ENCODE measurements at places on chromosomes 7 and 10.
A peak's percentile ranks its signal among the peaks of the same experiment; 100 is the strongest.

DNA sequence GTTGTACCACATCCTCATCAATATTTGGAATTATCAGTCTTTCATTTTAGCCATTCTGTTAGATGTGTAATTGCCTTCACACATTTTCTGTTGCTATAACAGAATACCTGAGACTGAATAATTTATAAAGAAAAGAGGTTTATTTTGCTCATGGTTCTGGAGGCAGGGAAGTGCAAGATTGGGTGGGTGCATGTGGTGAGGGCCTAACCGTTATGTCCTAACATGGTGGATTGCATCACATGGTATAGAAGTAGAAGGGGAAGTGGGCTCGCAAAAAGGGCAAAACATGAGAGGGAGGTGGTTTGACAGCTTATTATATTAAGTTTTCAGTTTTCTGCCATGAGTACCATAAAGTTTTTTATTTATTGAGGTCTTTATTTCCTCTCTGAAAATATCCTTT lies 452.0 kb downstream of the ARL4A start:
- no peak for DNase-seq

- DNase-seq, result peak; percentile 10
Measured at GRCh38 chr10:130189608-130190054, 53.4 kb downstream of the GLRX3 start.

GRCh38 chr7:5633161-5634106 lies 148.0 kb downstream of the RNF216 start:
- no peak for DNase-seq

- DNase-seq, result no peak
Measured at GRCh38 chr7:140310337-140311002, 87.9 kb downstream of the SLC37A3 start.

DNA sequence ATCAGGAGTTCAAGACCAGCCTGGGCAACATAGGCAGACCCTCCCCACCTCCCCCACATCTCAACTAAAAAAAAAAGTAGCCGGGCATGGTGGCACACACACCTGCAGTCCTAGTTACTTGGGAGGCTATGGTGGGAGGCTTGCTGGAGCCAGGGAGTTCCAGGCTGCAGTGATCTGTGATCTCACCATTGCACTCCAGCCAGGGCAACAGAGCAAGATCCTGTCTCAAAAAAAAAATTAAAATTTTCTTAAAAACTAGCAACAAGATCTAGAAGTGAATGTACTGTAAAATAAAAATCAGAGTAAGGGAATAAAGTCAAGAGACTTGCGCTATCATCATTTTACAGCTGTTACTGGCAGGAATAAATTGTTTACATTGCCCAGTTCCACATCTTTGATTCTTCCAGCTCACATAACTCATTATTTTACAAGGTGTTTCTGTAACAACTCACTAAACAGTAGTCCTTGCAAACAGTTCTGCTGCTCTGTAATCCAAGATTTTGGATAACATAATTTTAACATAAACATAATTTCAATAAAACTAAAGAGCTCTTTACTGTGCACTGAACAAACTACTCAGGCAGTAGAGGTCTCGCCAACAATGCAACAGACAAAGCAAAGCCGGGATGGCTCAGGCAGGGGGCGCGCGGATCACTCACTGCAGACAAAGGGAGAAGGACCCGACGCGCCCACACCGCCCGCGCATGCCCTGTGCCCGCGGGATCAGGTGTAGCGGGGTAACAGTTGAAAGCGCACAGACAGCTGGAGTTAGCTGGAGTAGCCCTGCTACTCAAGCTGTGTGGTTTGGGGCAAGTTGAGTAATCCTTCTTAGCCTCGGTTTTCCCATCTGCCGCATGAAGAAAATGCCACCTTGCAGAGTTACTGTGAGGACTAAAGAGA lies 73.3 kb upstream of the NFE2L3 start:
- peak; percentile 72 for DNase-seq

DNA sequence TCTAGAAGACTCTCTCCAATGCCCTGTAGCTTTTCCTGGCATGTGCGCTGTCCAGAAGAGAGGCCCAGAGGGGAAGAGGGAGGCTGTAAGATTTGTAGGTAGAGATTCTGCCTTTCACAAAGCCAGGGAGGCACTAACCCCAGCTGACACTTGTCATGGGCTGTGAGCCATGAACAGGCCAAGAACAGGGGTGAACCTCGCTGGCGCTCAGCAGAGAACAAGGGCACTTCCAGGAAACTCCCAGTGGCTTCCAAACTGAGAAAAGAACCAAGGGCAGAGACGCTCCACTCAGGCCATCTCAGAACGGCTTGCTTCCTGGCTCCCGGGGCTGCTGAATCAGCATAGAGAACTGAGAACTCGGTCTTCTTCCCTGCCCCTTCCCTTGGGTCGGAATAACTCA lies 257.8 kb upstream of the ZNF32 start:
- DNase-seq, result no peak

DNA sequence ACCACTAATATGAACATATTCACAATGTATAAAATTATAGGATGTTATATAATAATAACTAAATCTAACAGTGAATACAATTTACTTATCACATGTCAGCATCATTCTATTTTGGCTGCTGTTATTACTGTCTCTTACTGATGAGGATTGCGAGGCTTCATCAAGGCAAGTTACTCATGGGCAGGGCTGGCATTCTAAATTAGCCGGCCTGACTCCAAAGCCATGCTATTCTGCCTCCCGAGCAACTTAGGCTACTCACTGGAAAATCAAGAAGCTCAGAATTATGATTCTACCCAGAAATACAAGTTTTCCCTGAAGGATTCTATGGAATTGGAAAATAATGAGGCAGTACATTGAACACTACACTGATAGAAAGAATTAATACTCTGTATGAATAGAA lies 101.7 kb downstream of the ICA1 start:
- no peak for DNase-seq

DNA sequence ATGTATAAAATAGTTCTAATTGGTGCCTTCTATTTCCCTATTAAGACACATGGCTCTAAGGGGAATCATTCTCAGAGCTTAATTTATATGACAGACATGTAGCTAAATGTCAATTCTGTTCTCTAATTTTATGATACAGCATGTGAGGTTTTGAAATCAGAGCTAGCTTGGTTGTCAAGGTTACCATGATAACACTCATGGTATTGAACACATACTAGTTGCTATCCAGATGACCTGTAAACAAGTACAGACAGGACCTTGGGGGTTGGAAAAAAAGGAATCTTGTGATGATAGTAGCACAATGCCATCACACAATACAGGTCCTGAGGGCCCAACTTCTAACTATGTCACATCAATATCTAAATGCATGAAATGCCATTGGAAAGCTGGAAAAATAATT lies 49.2 kb downstream of the RHOBTB1 start:
- DNase-seq, result no peak

- DNase-seq, result no peak
Measured at GRCh38 chr7:151313857-151314256, 27.8 kb upstream of the NUB1 start.
